ENCODE measurements at places on chromosomes 16 and 17.

- no peak for DNase-seq
These were observed 18.3 kb downstream of the MYBBP1A start for GRCh38 chr17:4536742-4537411.

DNA sequence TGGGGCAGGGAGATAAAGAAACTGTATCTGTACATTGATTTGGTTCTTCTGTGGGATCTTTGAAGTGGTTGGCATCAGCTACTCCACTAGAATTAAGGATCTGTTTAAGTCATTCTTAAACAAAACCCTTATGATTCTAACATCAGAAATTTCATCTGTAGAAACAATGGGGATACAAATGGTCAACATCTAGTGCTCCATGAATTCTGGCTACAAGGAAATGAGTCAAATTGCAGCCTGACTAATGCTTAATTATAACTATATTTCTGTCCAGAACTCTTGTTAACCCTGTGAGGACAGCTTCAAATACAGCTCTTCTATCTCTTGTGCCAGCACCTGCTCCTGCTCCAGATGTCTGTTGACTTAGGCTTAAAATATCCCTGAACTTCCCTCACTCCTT, 13.9 kb upstream of the GINS3 start:
- DNase-seq, result no peak

GRCh38 chr17:82890339-82890730, 50.5 kb upstream of the ZNF750 start:
- no peak for DNase-seq

DNA sequence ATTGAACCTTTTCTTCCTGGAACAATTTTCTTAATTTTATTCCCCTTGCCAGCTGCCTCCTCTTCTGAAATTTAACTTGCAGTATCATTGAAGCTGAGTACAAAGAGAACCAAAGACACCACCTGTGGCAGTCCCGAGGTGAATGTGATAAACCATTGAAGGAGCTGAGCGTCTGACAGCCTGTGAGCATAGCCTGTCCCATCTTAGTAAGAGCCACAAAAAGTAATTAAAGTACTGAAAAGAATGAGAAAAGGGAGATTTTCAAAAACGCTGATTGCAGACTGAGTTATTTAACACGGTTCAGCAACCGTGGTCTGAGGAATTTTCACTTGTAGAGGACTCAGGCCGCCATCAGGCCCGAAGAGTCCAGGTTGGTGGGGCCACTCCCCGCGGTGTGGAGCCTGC, 27.2 kb upstream of the ST6GALNAC1 start:
- DNase-seq, result no peak

DNA sequence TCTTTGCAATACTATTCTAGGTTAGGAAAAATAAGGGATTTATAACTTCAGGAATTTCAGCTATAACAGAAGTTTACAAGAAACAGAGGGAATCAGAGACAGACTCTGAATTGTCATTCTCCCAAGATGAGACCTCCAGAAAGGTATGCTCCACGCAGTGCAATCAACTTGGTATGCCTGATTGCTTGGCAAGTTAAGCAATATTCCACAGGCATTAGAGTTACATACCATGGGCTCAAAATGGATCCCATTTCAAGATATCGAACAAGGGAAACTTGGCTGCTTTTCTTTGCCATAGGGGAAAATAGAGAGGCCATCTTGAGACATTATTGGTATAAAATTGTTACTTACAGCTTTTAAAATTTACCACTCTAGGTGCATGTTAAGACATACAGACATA, 615.6 kb upstream of the SOX9 start:
- no peak for DNase-seq

DNA sequence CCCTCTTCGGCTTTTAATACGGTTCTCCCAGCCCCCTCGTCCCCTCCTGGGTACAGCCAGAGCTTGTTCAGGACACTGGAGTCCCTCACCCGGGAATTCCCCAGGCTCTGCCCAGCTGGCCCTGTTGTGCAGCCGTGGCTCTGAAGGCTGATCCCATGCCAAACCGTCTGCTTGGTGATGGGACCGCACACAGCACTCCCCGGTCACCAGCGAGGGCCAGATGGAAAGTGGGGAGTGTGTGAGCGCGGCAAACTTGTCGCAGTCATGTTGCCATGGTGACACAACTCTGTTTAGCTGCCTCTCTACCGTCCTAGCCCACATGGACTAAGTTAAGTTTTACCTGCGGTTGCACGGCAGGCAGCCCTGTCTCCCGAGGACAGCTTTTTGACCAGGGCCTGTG, 107.9 kb downstream of the RAP1GAP2 start:
- DNase-seq, result no peak

All from stimulated activated CD8-positive, alpha-beta memory T cell treated with anti-CD3 and anti-CD28 coated beads, Interleukin-4, amount 100 ng/mL, for 1 hour (primary cell).